ENCODE measurements at places on chromosomes 6 and 20. TPM values are rescaled to one million over a fixed set of nuclear protein-coding genes. Genes with fewer than 3 reads are reported as not detected.

TRAPPC3L gene
- not detected for total RNA-seq

NRN1 gene
- total RNA-seq: not detected

PTP4A1 gene
- 27.5 TPM for total RNA-seq

OVOL2 gene
- not detected for total RNA-seq

PAX1 gene
- total RNA-seq: under 0.01 TPM

EEF1A1 gene
- total RNA-seq: 27,910 TPM

RAD21L1 gene
- not detected for total RNA-seq

ZFP57 gene
- total RNA-seq: 1.9 TPM

OR12D3 gene
- not detected for total RNA-seq

HS3ST5 gene
- total RNA-seq: not detected

FBXO30 gene
- 3.5 TPM for total RNA-seq

EYA4 gene
- under 0.01 TPM for total RNA-seq

GGT7 gene
- total RNA-seq: 12.9 TPM

CHMP4B gene
- total RNA-seq: 18.3 TPM

GRCh38 chr6:15184441-15184861 lies 61.4 kb upstream of the JARID2 start:
- no peak for DNase-seq

DNA sequence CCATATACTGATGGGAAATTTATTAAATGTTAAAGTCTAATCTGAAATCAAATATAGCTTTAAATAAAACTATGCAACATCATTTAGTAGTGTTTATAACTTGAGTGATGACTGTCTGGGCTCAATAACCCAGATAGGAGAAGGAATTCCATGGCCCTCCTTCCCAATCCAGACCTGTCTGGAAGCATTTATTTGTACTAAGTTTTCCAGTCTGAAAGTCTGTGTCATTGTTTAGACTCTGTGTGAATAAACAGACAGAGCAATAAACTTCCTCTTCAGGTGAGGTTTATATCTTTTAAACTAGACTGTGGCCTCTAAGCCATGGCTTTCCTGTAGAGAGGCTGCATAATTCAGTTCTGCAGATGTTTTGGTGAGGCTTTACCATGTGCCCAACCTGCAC lies 176.4 kb downstream of the SOX4 start:
- DNase-seq: no peak

GRCh38 chr6:29830409-29830808 lies 2.8 kb downstream of the HLA-G start:
- DNase-seq: no peak

DNA sequence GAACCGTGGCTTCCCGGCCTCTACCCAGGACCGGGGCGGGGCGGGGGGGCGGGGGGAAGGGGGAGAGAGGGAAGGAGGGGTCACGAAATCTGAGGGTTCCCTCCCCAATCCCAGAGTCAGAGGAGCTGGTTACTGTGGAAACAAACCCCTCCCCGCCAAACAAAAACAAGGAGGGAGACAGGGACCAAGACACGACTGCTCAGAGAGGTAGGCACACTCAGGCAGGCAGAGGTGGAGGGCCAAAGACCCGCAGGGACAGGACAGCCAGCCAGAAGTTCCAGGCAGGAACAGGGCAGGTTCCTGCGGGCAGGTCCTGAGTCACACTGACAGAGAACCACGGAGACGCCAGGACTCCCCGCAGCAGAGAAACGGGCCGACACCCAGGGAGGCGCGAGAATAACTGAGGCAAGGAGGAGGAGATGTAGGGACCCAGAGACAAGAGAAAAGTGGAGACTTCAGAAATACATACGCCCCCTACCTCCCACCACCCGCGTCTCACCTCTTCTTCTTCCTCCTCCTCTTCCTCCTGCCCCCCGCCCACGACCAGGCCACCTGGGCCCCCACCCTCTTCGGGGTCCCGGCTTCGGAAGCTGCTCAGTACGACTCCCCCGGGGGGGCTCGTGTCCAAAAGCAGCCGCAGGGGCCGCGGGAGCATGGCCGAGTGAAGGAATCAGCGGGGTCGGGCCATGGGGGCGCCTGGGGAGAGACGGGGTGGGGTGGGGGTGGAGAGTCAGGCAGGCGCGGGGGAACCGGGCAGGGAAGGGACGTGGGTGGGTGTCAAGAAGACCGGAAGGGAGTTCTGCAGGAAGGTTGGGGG lies 578 bp downstream of the RGL2 start:
- no peak for DNase-seq

GRCh38 chr6:2514965-2515543 lies 235.7 kb downstream of the MYLK4 start:
- no peak for DNase-seq

DNA sequence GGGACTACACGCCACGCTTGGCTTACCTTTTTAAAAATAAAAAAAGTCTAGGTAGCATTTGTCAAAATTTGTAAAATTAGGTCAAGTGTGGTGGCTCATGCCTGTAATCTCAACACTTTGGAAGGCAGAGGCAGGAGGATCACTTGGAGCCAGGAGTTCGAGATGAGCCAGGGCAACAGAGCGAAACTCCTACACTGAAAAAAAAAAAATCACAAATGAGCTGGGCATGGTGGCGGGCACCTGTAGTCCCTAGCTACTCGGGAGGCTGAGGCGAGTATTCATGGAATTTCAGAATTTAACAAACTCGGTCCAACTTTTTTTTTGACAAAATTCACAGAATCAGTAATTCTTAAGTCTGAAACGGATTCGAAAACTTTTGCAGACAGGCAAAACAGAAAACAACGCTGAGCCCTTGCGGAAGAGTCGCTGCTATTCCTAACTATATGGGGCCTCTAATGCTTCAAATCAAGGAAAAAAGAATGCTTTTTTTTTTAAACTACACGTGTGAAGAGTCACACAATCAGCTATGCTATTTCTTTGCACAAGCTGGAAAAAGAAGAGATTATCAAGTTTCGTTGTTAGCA lies 62.9 kb downstream of the GTF2H5 start:
- no peak for DNase-seq

DNA sequence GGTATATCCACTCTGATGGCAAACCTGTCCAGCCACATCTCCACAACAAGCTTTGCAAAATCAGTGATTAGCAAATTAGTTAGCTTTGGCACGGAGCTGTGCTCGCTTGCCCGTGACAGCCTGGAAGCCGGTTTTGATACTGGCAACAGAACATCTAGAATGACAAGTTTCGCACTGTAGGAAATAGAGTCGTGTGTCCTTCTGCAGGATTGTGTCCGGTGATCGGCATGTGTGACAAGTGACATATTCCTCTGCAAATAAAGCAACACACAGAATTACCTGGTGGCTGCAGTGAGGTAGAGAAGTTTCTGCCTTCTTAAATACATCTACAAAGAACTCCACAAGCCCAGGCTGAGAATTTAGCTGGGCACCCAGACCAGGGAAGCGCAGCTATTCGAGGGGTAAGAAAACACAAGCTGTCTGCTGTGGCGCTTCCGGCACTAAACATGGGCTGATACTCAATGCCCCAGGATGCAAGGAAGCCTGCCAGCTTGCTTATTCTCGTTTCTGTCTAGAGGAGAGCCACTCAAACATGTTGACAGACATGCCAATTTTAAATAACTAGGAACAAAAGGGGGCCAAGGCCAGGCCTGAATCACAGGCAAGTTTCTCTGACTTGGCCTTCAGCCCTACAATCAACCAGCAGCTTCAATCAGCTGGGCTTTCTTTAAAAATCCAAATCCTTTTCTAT lies 22.2 kb downstream of the EIF2S2 start:
- no peak for DNase-seq

- peak; percentile 35 for DNase-seq
Measured at GRCh38 chr20:37524859-37525708, 2.6 kb downstream of the BLCAP start.

DNA sequence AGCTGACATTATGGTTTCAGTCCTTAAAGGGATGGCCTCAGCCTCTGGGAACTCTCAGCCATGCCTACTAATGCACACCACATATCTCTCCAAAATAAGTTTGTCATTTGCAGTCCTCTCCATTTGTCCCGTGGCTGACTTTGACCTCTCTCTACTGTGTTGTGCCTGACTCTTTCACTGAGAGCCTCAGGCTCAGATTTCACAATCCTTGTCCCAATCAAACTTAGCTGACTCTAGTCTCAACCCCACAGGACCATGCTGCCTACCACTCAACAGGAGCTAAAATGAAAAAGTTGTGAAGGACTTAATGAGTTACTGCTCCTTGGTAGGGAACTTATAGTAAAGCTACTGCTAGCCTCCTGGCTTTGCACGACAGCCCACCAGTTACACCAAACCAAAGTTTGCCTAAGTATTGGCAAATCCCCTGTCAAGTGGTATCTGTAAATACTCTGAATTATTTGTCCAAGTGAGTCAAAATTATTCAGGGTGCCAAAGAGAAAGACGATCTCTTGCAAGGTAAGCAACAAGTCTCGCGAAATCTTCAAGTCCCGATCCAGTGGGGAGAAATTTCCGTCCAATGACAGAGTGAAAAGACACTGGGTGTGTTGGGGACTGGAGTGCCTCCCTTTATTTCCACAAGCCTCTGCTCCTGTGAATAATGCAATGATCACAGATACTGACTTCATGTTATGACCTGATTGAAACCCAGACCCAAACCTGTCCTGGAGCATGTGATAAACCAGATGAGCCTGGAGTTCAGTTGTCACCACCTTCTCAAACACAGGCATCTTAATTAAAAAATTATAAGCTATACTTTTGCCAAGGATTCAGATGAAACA lies 124.4 kb upstream of the FOXQ1 start:
- DNase-seq: no peak

GRCh38 chr6:138454981-138455706 lies 44.1 kb downstream of the NHSL1 start:
- DNase-seq: no peak

- DNase-seq: no peak
Measured at GRCh38 chr20:5061213-5061612, 58.5 kb downstream of the PCNA start.

DNA sequence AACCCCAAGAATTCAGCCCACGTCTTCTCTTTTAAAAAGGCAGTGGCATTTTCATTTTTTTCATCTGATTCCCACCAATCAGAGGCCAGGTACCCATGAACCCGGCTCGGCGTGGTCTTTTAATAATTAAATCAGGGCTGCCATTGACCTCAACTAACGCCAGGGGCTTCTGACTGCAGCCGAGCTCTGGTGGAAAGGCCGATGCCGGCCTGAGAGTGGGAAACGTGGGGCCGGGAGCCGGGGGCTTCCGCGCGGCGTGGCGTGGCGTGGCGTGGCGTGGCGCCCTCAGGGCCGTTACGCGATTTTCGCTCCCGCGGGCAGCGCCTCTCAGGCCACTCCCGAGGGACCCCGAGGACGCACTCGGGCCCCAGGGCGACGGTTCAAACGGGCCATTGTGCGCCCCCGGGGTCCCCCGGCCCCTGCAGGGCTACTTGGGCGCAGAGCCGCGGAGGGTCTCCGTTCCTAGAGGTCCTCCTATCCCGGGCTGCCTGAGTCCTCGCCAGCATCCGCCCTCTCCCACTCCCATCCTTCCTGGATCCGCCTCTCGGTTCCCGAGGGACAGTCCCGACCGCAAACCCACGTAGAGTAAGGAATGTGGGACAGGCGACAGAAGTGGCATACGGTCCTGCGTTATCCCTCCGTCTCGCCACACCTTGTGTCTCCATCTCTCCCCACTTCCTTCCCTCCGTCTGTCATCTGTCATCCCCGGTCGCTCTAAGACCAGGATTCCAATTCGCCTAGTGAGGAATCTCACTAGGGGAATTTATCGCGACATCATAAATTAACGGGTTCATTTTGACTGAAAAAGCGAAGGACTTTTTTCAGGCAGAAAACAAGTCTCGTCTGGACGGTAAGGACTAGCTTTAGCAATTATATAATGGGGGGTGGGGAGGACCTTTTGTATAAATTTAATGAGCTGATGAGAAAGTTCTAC lies 876 bp upstream of the TBPL1 start:
- DNase-seq: peak; percentile 84

DNA sequence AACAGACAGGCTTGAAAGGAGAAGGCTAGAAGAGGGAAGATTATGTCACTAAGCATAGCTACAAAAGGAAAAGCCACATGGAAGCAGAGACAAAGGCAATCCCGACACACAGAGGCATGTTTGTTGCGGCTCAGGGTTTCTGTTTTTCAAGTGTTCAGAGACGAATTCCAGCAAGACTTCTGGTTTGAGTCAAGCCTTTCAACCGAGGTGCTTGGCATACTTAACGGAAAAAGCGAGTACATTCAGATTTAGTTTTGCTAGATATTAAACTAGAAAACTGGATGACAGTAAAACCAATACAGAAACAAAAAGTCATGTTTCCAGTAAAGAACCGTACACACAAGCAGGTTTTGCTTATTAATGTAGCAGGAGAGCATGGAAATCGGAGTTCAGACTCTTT lies 27.2 kb downstream of the MCUR1 start:
- DNase-seq: no peak

- DNase-seq: no peak
Measured at GRCh38 chr6:5323979-5324378, 62.7 kb downstream of the FARS2 start.

DNA sequence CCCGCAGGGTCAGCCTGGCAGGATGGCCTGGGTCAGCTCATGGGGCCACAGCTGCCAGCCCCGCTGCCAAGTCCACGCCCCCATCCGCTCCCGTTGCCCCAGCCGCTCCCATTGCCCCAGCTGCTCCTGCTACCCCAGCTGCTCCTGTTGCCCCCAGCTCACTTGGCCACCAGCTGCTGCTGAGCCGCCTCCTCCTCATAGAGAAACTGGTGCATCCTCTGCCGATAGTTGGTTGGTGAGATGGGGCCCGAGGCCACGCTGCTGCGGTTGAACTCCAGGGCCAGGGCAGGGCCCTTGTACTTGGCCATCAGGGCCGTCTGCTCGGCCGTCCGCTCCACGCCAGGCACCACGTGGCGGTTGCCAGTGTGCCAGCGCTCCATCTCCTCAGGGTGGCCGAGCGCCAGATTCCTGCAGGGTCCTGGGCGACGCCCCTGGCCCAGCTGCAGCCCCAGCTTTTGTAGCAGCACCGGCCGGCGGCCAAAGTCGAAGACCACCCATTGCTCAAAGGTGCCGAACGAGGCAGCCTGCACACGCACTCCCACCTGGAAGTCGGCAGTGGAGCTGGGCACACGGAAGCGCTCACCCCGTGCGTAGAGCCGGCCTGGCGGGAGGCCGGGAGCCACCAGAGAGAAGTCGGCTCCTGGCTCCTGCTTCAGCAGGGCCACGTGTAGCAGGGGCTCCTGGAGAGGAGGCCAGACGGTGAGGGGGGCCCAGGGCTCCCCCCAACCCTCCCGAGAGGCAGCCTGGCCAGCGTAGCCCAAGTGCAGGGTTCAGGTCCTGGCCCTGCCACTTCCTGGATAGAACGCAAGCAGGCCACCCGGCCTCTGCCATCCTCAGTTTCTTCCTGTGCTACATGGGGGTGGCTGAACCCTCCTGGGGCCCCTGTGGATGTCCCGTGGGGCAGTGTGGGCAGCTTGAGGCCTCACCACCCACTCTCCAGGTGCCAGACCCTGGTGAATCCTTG lies 4.8 kb downstream of the HELZ2 start:
- no peak for DNase-seq

GRCh38 chr20:568097-568652 lies 24.6 kb upstream of the CSNK2A1 start:
- DNase-seq: no peak

GRCh38 chr6:160477901-160478300 lies 129.7 kb downstream of the SLC22A3 start:
- no peak for DNase-seq

- DNase-seq: no peak
Measured at GRCh38 chr6:4314201-4314707, 178.9 kb upstream of the ECI2 start.
